ENCODE measurements at places on chromosomes 1 and 21. TPM values are rescaled to one million over a fixed set of nuclear protein-coding genes. Genes with fewer than 3 reads are reported as not detected.

Gene TPM3
- 208 TPM for total RNA-seq

Gene ZNF695
- total RNA-seq, result 11.7 TPM

Gene PDC
- total RNA-seq, result not detected

Gene GPR161
- total RNA-seq, result 3.0 TPM

Gene PLA2G2C
- 0.16 TPM for total RNA-seq

Gene THEM5
- total RNA-seq, result not detected

Gene C1orf87
- not detected for total RNA-seq

GRCh38 chr1:112673592-112674439, 643 bp upstream of the MOV10 start:
- no peak for DNase-seq

- peak; percentile 64 for DNase-seq
Measured at GRCh38 chr1:68145418-68146126, 86.8 kb downstream of the WLS start.

- no peak for DNase-seq
Measured at GRCh38 chr1:178941849-178942248, 71.0 kb upstream of the ANGPTL1 start.

DNA sequence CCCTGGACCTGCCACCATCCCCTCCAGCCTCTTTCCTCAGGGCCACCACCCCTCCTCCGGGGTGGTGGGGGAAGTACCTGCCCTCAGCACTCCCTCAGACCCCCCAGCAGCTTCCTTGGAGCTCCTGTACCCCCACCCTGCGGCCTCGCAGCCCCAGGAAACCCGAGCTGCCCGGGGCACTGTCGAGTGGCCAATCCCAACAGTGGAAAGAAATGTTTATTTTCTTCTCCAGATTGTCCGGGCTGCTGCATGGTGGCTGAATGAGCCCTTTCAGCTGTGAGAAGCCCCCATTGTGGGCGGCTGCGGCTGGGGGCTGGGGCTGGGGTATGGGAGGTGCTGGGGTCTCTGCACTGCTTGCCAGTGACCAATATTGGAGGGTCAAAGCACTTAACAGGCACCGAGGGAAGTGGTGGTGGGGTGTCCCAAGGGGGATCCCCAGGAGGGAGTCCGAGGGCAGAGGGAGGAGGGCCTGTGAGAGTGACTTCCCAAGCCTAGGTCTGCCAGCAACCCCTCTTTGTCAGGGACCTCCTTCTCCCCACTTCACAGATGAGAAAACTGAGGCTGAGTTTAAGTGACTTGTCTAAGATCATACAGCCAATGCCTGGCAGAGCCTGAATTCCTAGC, 25.2 kb downstream of the RUNX3 start:
- peak; percentile 5 for DNase-seq

GRCh38 chr1:201375169-201375568, 2.3 kb downstream of the TNNT2 start:
- no peak for DNase-seq

DNA sequence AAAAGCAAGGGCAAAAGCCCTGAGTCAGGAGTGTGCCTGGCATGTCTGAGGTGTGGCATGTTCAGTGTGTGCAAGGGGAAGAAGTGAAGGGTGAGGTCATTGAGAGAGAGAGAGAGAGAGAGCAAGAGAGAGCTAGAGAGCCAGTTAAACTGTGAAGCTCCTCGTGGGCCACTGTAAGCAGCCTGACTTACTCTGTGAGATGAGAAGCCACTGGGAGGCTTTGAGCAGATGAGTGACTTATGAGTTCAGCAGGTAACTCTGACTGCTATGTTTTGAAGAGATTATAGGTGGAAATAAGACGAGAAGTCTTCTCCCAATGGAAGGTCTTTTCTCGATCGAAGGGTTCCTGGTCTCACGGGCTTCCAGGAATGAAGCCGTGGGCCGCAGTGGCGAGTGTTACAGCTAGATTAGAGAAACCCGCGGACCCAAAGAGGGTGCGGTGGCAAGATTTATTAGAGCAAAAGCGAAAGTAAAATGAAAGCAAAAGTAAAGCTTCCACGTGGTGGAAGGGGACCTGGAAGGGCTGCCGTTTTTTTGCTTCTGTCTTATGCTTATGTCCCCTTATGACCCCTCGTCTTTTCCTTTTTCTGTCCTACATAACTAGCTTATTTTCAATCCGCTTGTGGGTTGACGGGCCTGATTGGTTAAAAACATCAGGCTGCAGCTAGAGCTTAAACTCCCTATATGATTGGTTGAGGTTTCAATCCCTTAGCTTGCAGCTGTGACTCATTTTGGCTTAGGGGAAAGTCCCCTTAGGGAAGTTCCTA, 323.1 kb upstream of the FAM78B start:
- peak; percentile 22 for DNase-seq

DNA sequence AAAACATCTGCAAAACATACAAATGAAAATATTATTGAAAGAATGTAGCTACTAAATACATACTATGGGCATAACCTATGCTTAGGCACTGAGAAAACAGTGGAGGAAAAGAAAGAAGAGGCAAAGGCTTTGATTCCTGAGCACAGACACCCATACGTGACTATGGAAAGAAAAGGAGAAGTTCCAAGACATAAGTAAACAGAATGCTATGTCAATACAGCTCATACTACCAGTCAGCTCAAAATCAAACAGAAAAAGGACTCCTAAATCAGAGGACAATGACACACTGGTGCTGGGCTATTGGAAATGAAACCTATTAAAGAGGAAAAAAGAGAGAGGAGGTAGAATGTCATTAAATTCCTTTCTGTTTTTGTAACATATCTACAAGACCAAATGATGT, 225.4 kb downstream of the SMYD3 start:
- no peak for DNase-seq

- DNase-seq, result no peak
Measured at GRCh38 chr1:246051909-246052518, 455.1 kb downstream of the SMYD3 start.

GRCh38 chr1:100627054-100627716, 89.2 kb downstream of the GPR88 start:
- no peak for DNase-seq

- DNase-seq, result peak; percentile 79
Measured at GRCh38 chr1:1144843-1145546, 28.7 kb upstream of the TTLL10 start.

DNA sequence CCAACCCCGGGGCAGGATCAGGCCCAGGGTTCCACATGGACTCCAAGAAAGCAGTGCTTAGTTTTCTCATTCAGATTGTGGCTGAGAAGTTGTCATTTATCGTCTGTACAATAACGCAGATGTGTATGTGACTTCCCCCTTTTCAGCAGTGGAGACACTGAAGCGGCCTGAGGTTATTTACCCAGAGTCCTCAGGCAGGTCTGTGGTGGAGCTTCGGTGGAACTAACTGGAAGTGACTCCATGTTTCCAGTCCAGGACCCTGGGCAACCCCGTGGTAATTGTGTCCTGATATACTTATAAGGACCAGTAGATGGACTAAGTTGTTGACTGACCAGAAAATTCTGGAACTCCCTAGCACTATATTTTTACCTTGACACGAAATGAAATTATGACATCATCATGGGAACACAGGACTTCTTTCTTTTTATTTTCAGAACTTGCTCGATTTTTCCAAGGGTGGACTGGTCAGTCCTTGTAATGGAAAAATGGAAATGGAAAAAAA, 1.0 kb upstream of the IER5 start:
- DNase-seq, result no peak

DNA sequence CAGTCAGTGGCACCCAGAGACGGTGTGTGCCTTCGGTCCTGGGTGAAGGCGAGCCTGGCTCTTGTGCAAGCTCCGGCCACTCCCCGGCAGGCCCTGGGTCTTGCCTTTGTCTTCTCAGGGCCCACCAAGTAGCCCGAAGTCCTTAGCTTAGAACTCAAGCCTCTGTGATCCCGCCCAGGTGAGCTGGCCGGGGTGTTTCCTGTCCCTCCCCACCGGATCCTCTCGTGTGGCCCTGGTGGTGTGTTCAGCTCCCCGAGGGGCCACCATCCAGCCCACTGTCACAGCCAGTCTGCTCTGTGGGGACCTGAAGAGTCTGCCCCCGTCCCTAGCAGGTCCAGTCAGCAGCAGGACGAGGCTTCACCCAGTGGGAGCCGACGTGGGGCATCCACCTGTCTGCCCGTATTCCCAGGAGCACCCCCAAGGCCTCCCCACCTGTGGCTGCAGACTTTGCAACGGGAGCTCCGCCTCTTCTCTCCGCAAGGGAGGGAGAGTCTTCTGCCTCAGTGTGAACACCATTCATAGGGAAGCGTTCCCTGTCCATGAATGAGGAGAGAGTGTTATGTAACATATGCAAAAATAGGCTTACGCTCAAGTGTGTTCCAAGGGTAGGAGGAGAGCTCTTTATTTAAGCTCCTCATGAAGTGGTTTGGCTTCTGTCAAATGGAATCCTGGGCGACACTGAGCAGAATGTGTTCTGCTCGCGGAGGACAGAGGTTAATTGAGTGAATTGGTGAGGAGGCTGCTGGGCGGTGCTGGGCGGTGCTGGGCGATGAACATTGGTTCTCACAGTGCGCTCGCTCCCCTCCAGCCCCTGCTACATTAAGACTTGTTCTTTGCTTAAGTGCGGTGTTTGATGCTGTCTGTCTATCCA, 108.9 kb downstream of the CRYAA start:
- DNase-seq, result no peak

DNA sequence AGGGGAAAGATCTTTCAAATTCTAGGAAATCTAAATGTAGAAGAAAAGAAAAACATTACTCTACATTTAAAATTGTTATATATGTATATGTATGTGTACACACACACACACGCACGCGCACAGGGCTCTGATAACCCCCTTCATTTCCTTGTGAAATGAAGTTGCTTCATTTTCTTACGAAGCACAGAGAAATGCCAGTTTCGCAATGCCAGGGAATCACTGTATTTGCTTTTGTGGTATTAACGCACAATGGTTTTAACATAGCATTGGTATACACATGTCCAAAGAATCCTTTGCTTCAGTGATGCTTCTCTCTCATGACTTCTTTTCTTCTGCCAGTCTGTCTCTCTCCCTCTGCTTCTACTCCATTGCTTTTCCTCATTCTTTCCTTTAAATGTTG, 8.4 kb upstream of the DDAH1 start:
- DNase-seq, result no peak

- DNase-seq, result no peak
Measured at GRCh38 chr1:175150596-175151319, 41.8 kb downstream of the KIAA0040 start.

GRCh38 chr1:245765230-245766000, 610.6 kb downstream of the KIF26B start:
- no peak for DNase-seq

GRCh38 chr1:197973206-197973605, 56.0 kb downstream of the LHX9 start:
- DNase-seq, result no peak

DNA sequence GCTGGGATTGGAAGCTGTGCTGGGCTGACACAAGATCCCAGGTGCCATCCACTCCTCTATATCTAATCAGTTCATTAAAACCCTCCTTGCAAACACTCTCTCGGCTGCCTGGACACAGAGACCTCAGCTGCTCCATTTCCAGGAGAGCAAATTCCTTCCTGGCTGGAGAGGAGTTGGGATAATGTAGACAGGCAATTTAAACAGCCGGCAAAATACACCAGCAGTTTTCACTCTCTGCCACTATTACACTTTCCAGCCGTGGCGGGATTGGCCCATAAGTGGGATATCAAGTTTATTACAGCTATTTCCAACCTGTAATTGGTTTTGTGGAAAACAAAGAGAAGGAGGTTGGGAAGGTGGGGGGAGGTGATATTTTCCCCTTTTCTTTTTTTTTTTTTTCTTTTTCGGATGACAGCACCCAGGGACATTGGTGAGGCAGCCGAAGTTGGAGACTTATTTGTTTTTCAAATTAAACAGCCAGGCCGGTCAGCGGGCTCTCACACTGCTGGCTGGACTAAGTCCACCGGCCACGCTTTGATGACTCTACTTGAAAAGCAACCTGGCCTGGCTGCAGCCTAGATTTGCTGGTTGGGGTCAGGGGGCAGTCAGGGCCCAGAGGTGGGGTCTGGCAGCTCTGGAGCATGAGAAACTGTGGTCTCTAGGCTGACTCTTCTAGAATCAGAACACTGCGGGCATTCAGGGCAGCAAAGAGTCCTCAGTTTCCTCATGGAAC, 177.4 kb downstream of the IGSF21 start:
- DNase-seq, result no peak

DNA sequence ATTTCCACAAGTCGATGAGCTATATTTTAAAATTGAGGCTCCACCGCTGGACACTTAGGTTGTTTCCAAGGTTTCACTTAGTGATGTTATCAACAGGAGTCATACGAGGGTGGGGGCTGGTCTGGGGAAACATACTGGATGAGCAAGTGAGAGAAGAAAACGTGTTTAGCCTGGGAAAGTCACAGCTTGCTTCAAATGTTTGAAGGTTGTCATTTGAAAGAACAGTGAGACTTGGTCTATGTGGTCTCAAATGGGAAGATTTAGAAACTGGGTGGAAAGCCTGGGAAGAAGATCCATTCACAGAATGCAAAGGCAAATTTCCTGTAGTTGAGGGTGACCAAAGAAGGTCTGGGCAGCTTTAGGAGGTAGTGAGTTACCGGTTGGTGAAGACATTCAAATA, 9.9 kb upstream of the DYRK1A start:
- no peak for DNase-seq

DNA sequence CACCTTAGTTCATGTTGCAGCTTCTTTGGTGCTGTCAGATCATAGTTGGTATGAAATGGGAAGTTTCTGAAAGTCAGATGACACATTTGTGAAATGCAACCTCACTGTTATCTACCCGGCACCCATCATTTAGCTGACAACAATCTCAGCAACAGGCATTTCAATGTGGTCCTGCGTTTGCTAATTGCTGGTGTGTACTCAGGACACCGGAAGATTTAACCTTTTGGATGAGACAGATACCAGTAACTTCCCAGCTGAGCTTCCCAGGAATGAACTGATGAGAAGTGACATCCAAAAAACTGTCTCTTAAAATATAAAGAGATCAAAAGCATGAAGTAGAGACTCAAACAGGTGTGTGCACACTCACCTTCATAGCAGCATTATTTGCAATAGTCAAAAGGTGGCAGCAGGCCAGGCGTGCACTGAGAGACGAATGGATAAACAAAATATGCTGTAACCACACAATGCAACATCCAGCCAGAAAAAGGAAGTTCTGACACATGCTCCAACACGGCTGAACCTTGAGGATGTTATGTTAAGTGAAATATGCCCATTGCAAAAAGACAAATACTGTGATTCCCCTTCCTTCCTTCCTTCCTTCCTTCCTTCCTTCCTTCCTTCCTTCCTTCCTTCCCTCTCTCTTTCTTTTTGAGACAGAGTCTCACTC, 7.9 kb upstream of the CLDN14 start:
- peak; percentile 35 for DNase-seq

- peak; percentile 88 for DNase-seq
Measured at GRCh38 chr1:2555634-2556276, 416 bp upstream of the TNFRSF14 start.

GRCh38 chr1:10704368-10704882, 92.0 kb downstream of the CASZ1 start:
- DNase-seq, result no peak

Measured in transverse colon (tissue), 4 donors.